Lung (tissue), 17 donors: ENCODE measurements at places on chromosomes 16 and 17. TPM values are rescaled to one million over a fixed set of nuclear protein-coding genes. Genes with fewer than 3 reads are reported as not detected.
A peak's percentile ranks its signal among the peaks of the same experiment; 100 is the strongest.

GRCh38 chr17:40348562-40349476 is 15.7 kb downstream of the GJD3 start:
- no peak for DNase-seq

GRCh38 chr17:61412143-61412859 is 12.7 kb downstream of the TBX2 start:
- peak; percentile 93 for DNase-seq

- DNase-seq = no peak
Observed at GRCh38 chr16:77599793-77600415, 122.4 kb upstream of the NUDT7 start.

DNA sequence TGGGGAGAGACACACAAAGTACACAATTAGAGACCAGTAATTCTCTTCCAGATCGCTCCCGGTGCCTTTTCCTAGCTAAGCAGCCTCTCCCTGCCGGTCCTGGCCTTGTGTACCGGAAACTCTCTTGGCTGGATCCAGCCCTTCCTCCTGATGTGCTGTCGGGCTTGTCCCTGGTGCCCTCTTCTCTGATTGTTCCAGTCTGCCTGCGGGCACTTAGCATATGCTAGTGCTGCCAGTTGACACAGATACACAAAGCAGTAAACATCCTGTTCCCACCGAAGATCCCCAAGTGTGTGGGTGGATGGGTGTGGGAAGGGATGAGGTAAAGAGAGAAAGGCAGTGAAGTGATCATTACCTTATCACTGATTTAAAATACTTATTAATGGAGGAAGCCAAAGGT is 9.7 kb downstream of the HS3ST3B1 start:
- DNase-seq = no peak

GRCh38 chr17:14373614-14374259 is 72.9 kb downstream of the HS3ST3B1 start:
- DNase-seq = no peak

GRCh38 chr17:51674579-51675255 is 414.4 kb downstream of the UTP18 start:
- no peak for DNase-seq

GRCh38 chr17:13584701-13585080 is 17.0 kb downstream of the HS3ST3A1 start:
- DNase-seq = no peak

DNA sequence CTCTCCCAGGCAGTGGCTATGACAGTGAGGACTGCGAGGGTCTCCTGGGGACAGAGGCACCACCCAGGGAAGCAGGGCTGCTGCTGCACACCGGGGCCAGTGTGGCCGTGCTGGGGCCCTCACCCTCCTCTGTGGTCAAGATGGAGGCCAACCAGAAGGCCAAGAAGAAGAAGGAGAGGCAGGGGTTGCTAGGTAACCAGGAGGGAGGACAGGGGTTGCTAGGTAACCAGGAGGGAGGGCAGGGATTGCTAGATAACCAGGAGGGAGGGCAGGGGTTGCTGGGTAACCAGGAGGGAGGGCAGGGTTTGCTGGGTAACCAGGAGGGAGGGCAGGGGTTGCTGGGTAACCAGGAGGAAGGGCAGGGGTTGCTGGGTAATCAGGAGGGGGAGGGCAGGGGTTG is 55.2 kb downstream of the ACTG1 start:
- no peak for DNase-seq

DNA sequence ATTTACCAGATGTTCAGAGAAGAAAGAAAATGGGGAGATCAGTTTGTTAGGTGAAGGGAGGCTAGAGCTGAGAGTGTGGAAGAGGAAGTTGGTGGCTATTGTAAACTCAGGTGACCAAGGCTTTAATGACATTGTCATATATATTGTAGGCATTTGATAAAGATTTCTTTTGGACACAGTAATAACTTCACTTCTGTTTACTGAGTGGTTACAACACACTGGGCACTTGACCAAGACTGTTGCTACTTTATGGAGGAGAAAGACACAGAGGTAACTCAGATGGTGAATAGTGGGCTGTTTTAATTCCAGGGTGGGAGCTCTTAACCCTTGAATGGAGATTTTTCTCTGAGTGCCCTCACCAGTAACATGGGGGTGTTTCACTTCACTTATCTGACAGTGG is 46.0 kb downstream of the TNRC6A start:
- DNase-seq = no peak

DNA sequence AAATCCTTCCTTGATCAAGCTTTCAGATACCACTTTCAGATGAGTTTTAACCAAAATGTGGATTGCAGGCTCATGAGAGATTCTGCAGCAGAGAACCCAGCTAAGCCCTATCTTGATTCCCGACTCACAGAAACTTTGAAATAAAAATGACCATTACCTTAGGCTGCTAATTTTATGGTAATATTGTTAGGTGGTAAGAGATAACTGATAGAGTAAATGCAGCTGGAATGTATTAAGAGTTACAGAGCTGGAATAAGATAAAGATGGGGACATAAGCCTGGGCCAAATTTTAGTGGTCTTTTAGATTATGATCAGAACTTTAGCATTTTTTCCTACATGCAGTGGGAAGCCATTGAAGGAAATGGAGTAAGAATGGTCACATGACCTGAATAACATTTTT is 1074.0 kb downstream of the CDH11 start:
- DNase-seq = no peak

GRCh38 chr16:17448640-17449638 is 21.8 kb downstream of the XYLT1 start:
- DNase-seq = no peak

Gene KCNG4
- not detected for total RNA-seq

Gene CDC42EP4
- 56.2 TPM for total RNA-seq

Gene SENP3
- total RNA-seq = 48.3 TPM

Gene CXCL16
- total RNA-seq = 139 TPM

Gene TP53TG3D
- total RNA-seq = not detected

Gene FAM83G
- 2.2 TPM for total RNA-seq

Gene STAT3
- 297 TPM for total RNA-seq

Gene PGS1
- 90.6 TPM for total RNA-seq

Gene G6PC1
- 0.09 TPM for total RNA-seq

Gene SLC5A11
- not detected for total RNA-seq

Gene KRT17
- 45.4 TPM for total RNA-seq

Gene CRHR1
- total RNA-seq = not detected

Gene ABCC12
- not detected for total RNA-seq

Gene TMEM235
- total RNA-seq = not detected

Gene KRT36
- total RNA-seq = not detected
